ENCODE measurements at places on chromosomes 7 and 10. TPM values are rescaled to one million over a fixed set of nuclear protein-coding genes. Genes with fewer than 3 reads are reported as not detected.

Gene GIMAP2
- polyA plus RNA-seq: 7.2 TPM

Gene TMEM196
- polyA plus RNA-seq: not detected

Gene SLC29A4
- 26.3 TPM for polyA plus RNA-seq

Gene LRIT1
- polyA plus RNA-seq: not detected

Gene MYOZ1
- 6.0 TPM for polyA plus RNA-seq

Gene GRM3
- polyA plus RNA-seq: 0.16 TPM

Gene TMEM176B
- 90.2 TPM for polyA plus RNA-seq

Gene UNCX
- 15.0 TPM for polyA plus RNA-seq

Gene NIPSNAP2
- 114 TPM for polyA plus RNA-seq

Gene MMP21
- 0.20 TPM for polyA plus RNA-seq

Gene LLCFC1
- polyA plus RNA-seq: 0.61 TPM

Gene ARPC1B
- 35.9 TPM for polyA plus RNA-seq

Gene KCP
- 32.4 TPM for polyA plus RNA-seq

Gene CFAP46
- polyA plus RNA-seq: 11.3 TPM

Gene IFIT2
- polyA plus RNA-seq: 7.1 TPM

Gene PIK3CG
- polyA plus RNA-seq: 2.6 TPM

Gene CALY
- polyA plus RNA-seq: 0.24 TPM

Gene VIPR2
- polyA plus RNA-seq: 3.4 TPM

Gene PNLIP
- not detected for polyA plus RNA-seq

Gene SSC4D
- polyA plus RNA-seq: 5.3 TPM

Gene BMPER
- polyA plus RNA-seq: 20.4 TPM

Gene ZNF365
- polyA plus RNA-seq: 0.37 TPM

Gene ABI1
- polyA plus RNA-seq: 65.0 TPM

Gene COL26A1
- 34.3 TPM for polyA plus RNA-seq

Gene TUBAL3
- 0.16 TPM for polyA plus RNA-seq

Gene UCN3
- polyA plus RNA-seq: 0.38 TPM

Gene UROS
- polyA plus RNA-seq: 65.4 TPM

Gene OR13A1
- polyA plus RNA-seq: 0.10 TPM

Gene MKRN1
- polyA plus RNA-seq: 149 TPM

Gene DHX32
- 27.7 TPM for polyA plus RNA-seq

Data from renal pelvis (tissue), 12 donors.